ENCODE measurements at places on chromosomes 1 and 21.
A peak's percentile ranks its signal among the peaks of the same experiment; 100 is the strongest.

GRCh38 chr1:183476081-183476480 lies 3.8 kb downstream of the SMG7 start:
- no peak for DNase-seq

DNA sequence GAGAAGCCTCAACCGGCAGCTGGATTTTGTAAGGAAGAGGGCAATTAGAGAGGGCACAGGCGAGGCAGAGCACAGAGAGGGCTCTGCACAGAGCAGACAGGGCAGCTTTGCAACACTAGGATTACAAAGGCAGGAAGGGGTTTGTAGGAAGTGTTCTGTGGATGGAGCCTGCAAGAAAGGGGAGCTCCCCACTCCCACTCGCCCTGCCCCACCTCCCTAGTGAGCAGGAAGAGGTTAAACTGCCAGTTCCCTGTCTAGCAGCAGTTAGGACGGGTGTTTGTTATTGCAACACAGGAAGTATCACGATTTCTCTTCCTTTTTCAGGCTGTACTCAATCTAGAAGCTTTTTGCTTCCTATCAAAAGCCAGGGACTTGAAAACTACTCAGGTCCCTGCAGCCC lies 63.3 kb upstream of the LRRC8D start:
- peak; percentile 74 for DNase-seq

- DNase-seq: no peak
Observed at GRCh38 chr21:29604076-29604475, 305.4 kb downstream of the BACH1 start.

GRCh38 chr1:209493559-209493958 lies 90.0 kb upstream of the CAMK1G start:
- DNase-seq: no peak

DNA sequence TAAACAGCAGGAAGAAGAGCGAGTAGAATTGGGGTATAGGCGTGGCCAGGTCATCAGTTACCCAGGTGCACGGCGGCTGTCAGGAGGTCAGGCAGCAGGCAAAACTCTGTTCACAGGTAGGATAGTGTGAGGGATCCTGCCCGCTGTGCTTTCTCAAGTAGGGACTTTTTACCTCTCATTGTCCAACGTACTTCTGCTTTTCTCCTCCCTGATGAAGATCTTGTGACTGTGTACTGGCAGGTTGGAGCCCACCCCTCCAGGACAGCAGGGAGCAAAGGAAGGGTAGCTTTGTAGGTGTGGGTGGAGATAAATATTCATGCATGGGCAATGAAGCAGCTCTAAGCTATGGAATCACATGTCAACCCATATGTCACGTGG lies 373.5 kb downstream of the KIF26B start:
- no peak for DNase-seq

DNA sequence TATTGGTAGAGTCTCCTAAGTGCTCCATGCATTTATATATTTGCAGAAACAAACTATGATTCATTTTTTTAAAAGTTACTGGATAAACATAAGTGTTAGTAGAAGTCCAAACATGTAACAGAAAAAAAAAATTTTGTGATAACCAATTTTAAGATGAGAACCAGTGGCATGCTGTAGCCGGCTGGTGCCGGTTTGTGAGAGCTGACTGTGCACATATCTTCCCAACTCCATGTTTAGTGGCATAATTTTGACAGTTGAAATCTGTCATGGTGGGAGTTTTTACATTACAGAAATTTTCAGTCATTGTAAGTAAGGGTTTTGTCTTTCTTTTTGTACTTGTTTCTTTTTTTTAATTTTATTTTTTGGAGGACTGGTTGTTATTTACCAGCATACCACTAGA lies 141.2 kb downstream of the TTLL7 start:
- no peak for DNase-seq

DNA sequence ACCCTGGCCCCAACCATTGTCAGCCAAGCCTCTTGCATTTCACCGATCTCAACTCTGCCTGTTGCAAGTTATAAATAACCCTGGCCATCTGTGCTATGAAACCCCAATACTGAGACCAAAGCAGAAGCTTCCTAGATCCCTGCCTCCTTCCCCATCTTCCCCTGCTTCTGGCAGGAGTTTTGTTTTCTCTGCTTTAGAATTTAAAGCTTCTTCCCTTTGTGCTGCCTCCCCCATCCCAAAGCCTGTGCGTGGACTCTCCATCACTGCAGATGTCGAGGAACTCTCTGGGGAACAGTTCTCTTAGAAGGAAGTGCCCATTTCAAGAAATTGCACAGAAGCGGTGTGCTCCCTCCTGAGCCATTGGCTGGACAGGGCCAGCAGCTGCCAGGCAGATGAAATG lies 17.4 kb upstream of the MYOG start:
- peak; percentile 22 for DNase-seq

DNA sequence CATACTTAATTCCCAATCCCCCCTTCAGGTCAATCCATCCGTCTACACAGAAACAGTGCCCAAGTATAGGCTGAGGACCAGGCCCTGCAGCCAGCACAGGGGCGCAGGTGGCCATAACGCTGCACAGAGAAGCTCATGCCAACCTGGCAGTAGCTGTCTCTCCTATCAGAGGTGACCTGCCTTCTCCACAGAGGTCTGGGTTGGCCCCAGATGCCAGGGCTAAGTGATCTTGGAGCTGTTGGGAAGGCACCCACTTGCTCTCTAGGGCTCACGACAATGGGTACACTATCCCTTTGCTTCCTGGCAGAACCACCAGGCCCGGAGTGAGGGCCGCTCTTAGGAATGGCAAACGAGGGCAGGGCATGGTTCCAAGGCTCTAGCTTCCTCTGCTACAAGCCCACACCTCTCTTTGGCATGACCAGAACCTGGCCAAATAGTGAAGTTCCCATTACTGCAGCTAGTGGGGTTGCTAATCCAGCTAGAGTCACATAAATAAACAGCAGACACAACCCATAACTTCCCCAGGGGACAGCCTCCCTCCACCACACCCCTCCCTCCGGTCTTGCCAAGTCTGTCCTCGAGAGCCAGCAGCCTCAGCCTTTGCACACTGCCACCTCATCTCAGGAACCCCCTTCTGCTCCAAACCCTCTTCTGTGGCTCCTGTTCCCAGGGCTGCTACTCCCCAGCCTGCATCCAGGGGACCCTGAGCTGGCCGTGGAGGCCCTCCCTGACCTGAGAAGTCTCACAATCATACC lies 113.0 kb downstream of the GLIS1 start:
- DNase-seq: no peak

DNA sequence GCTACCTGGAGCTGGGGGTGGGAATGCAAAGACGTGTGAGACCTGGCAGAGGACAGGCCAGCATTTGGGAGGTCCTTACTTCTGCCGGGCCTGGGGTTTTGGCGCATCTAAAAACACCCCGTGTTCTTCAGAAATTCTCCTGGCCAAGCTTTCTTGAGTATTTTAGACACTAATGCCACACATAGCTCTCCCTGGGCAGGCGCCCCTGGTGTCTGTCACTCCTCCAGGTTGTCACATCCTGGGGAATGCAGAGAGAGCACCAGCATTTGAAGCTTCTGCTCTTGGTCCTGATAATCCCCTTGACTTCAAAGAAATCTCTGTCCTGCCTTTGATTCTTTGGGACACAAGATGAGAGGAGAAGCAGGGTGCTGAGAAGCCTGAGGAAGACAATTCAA lies 6.0 kb downstream of the CAPN9 start:
- no peak for DNase-seq

DNA sequence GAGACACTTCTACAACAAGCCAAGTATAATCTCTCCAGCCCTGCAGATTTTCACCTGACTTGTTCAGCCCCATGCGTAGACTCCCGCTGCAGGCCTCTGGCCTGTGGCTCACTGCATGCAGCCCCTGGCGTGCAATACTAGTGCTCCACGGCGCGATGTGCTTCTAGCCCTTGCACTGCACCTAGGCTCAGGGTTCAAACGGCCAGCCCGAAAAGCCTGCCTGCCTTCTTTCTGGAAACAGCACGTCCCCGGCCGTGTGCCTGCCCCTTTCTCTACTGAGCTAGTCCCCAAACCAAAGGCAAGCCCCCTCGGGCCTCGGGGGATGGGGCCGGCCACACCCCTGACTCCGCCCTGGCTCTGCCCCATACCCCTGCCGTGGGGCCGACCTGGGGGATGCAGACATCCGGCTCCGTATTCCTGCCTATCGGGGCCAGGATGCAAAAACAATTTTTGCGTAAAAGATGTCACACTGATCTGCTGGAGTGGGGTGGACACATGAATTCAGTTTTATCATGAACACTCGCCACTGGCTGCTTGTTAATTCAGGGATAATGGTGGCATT lies 26.3 kb upstream of the TRAPPC10 start:
- peak; percentile 43 for DNase-seq

DNA sequence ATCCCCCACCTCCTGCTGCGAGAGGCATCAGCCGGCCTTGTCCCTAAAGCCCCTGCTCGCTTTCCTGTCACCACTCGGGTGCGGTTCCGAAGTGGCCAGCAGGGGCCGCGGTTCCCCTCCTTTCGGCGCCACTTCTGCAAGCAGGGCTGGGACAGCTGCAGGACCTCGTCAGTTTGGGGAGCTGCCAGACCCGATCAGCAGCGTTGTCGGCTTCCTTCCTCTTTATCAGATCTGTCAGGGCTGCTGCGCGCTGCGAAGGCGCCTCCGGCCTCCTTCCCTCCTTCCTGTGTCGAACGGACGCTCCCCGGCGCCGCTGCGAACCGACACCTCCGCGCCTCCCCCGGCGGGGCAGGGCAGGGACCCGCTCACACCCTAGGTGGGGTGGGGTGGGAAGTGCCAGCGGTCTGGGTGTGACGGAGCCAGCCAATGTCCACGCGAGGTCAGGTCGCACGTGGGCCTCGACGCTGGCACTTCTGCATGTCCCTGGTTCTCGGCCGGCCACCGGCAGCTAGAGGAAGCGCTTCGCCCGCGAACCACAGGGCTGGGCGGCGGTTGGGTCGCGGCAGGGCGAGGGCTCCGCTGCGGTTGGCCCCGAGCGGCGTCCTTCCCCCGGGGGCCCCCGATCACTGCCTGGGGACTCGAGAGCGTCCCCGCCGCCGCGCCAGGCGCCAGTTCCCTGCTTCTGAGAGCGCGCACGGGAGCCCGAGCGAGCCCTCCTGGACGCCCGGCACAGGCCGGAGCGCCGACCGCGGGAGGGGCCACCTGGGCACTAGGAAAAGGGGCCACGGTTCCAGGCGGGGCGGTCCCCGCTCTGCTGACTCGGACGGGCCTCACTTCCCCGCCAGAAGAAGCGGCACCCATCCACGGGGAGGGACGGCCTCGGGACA lies 81.8 kb downstream of the RUNX3 start:
- DNase-seq: peak; percentile 96

DNA sequence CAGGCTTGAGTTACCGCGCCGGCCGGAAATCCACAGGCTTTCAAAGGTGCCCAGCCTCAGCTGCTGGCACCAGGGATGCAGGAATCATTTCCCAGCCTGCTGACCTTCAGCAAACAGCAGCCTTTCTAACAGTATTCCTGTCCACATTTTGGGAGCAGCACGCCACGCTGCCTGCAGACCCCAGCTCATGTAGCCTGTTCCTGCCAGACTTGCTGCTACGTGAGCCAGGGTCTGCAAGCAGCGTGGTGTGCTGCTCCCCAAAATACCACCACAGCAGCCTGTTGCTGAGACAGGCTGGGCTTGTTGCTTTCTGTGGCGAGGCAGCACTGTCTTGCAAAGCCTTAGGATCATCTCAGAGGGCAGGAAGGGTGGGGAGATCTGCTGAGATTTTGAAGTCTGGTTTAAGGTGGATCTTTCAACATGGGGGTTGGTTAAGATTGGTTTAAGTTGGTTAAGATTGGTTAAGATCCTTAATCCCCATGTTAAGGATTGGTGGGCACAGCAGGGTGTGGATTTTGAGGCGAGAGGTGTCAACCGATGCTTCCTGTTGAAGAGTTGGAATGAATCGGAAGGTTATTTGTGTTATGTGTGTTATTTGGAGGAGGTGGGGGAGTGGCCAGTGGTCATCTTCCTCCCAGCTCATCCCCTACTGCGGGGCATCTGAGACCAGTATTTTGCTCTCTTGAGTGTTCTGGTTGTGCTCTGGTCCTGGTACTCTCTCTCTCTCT lies 12.9 kb downstream of the FAAH start:
- DNase-seq: no peak

DNA sequence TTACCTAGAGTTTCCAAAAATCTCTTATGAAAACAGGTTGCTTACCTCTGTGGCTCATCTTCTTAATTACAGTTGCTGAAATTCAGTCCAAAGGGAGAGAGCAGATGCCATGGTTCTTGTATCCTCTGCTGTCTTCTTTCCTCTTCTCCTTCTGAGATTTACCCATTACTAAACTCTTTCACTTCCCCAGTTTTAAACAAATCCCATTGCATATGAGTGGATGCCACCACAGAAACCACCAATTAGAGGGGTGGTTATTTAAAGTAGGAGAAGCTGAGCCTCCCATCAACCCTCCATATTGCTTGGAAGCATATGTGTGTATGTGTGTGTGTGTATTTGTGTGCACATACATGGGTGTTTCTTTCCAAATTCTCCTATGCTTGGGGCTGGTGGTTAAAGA lies 128.5 kb upstream of the KCNK1 start:
- no peak for DNase-seq

- DNase-seq: no peak
Observed at GRCh38 chr1:43220905-43221778, 48.6 kb upstream of the TMEM125 start.

DNA sequence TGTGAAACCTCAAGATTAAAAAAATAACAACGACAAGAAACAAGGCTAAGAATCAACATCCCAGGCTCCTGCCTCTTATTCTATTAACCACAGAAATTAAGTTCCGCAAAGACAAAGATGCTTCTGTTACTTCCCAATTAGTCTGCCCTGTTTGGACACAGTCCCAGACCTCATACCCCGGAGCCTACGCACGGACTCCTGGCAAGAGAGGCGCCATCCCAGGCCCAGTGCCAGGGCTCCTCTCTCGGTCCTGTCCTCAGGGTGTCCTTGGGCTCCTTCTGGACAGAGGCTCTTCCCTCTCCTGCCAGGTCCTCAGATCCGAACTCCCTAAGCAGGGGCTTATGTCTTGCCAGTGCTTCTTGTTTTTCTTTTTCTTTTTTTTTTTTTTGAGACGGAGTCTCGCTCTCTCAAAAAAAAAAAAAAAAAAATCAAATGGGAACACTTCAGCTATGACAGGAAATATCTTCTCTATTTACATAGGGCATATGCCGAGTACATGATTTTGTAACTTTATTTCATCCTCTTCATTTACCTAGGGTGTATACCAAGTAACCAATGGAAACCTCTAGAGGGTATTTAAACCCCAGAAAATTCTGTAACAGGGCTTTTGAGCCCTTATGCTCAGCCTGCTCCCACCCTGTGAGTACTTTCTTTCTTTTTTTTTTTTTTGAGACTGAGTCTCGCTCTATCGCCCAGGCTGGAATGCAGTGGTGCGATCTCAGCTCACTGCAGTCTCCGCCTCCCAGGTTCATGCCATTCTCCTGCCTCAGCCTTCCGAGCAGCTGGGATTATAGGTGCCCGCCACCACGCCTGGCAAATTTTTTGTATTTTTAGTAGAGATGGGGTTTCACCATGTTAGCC lies 11.7 kb upstream of the ENO1 start:
- DNase-seq: no peak
